HL-60 (cell line): ENCODE measurements at places on chromosomes 3 and 15.

- no peak for DNase-seq
These were observed 85.0 kb downstream of the RAB11A start for GRCh38 chr15:65954289-65954741.

DNA sequence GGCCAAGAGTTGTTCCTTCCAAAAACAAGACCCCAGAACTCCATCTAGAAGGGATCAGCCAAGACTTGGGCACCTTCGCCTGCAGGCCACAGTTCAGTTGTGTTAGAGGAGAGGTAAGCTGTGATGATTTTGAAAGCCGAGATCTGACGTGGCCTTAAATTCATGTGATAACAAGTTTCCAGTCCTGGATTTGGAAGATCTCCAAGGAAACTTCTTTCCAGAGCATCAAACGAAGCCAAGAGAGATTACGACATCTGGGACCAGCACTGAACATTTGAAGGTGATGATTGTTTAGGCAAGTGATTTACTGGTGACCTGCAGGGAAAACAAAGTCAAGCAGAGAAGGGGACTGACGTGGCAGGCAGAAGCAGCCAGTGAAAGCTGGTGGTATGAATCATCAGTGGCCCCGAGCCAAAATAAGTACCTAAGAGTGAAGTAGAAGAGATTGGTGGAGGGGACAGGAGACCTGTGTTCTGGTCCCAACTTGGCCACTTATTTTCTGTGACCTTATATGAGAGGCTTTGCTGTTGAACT is 339.0 kb upstream of the PROK2 start:
- DNase-seq = no peak

DNA sequence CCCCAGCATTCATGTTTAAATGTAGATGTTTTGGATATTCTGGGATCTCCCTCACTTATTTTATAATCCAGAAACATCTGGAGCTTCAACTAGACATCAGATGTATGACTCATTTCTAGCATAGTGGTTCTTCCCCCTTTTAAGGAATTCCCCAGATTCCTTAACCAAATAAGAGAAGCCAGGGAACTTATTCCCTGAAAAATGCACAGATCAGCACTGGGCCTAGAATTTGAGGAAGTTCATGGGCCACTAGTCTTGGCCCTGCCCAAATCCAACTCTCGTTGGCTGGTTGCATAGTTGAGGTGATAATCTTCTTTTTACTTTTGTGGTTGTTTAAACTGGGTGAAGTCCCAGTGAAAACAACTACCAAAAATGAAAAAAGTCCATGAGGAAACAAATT is 20.4 kb downstream of the RARRES1 start:
- DNase-seq = no peak

GRCh38 chr15:40103864-40104271 is 4.8 kb downstream of the BMF start:
- DNase-seq = no peak

DNA sequence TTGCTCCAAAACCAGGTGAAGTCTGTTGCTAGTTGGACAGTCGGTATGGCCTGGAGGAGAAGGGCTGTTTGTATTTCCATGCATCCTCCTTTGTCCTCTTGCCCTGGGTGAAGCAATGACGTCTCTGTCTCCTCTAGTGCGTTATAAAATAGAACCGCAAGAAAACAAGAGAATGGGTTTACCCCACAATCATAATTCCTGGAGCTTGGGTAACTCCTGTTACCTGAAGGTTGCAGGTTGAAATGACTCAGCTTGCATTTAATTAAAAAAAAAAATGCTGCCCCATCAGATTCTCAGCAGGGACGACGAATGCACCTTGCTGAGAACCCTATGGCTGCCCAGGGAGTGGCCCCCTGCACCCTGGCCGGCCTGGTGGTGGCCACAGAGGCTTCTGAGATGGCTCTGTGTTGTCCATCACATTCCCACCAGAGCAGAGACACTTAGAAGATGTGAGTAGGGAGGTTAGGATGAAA is 228.2 kb upstream of the BHLHE40 start:
- DNase-seq = no peak

GRCh38 chr3:120370463-120370862 is 21.3 kb upstream of the LRRC58 start:
- no peak for DNase-seq

DNA sequence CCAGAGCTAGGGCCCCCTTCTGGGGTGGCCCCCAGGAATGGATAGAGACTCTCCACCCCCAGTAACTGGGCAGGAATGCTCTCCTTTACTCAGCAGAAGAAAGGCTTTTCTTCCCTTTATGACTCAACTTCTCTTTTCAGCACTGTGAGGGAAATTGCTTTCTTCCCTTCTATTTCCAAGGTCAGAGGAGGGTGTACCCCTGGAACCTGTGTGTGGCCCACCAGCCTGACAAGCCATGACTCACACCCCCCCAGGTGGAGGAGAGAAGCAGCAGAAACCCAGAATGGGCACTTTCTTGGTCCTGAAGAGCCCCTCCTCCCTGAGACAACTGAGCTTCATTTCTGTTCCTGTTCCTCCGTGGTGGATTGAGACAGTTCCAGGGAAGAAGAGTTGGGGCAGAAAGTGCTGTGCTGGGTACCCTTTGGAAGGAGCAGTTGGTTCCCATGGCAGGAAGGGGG is 2.7 kb upstream of the ANKRD63 start:
- no peak for DNase-seq

DNA sequence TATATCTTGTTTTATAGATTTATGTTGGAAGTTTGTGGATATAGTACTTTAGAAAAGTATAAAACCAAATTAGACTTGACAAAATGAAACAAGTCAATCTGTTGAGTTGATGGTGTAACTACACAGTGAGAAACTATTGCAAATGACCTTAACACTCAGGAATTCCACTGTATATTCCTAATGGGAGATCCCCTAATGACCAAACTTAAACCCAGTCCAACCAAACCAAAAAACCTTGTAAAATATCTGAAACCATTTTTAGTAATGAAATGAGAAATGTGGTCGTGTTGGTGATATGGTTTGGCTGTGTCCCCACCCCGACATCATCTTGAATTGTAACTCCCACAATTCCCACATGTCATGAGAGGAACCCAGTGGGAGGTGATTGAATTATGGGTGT is 31.9 kb upstream of the ATP13A3 start:
- no peak for DNase-seq

- no peak for DNase-seq
These were observed 510.3 kb downstream of the EPHA3 start for GRCh38 chr3:89617706-89618105.

DNA sequence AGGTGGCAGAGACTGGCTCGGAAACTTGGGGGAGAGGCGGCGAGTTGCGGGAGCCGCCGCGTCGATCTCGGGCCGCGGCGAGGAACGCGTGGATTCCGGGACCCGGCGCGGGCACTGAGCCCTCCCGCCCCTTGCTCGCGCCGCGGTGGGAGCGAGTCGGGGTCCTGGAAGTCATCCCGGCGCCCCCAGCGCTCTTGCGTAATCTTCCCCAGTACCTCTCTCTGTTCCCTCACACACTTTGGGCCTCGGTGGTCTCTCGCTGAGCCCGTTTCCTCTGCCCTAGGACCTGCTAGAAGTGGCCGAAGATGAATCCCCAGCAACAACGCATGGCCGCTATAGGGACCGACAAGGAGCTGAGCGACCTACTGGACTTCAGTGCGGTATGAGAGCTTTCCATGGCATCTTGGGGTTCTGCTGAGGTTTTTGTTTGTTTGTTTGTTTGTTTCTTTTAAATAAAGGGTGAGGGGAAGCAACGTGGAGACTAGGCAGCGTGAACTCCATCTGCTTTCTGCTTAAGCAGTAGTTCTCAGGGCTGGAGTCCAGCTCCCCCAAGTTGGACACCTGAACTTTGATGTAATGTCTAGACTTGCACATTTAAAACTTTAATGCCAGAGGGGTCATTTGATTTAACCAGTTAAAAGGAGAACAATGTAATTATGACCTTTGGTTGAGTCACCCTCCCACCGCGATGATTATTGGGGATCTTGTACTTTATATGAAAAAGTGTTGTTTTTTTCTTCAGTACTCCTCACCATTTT is 1.3 kb downstream of the TCF12 start:
- no peak for DNase-seq

- no peak for DNase-seq
These were observed 57.3 kb downstream of the ROBO2 start for GRCh38 chr3:77096966-77097890.

GRCh38 chr3:114068336-114068735 is 11.8 kb downstream of the QTRT2 start:
- DNase-seq = no peak

GRCh38 chr3:43691120-43691995 is 620 bp downstream of the ABHD5 start:
- no peak for DNase-seq

GRCh38 chr15:91302588-91303439 is 202.8 kb downstream of the SV2B start:
- DNase-seq = peak; percentile 56

DNA sequence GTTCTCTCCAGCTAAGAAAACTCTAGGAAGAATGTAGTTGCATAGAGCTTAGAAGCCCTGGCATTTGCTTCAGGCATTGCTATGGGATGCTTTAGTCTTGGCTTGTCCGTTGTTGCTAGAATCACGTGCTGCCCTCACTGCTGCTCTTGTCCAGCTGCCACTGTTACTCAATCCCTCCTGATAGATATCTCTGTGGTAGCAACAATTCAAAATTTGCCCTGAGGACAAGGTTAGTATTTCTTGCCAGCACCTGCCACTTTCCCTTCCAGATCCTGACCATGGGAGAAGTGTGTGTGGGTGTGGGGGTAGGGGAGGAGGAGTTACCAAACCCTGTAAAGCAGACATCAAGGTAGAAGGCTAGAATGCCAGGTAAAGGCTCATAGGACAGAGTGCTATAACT is 113.8 kb downstream of the PPM1L start:
- DNase-seq = no peak

GRCh38 chr3:188207941-188208515 is 54.1 kb downstream of the LPP start:
- DNase-seq = no peak

- no peak for DNase-seq
These were observed 145.2 kb downstream of the VGLL3 start for GRCh38 chr3:86845726-86846125.

DNA sequence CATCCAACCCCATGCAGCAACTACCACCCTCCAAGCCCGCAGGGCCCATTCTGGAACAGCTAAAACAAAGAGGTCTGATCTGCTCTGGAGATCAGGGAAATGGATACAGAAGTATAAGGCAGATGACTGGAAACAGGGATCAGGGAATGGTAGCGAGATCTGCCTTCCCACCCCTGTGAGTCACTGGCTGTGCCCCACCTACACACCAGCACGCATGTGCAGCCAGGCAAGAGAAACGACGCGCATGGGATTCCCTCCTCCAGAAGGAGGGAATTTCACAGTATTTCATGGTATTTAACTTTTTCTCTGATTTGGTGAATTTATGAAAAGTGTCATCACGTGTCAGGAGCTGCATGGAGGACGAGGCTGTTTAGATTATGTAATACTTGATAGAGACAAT is 116.7 kb downstream of the ARRDC4 start:
- no peak for DNase-seq

- no peak for DNase-seq
These were observed 52.3 kb upstream of the UTS2B start for GRCh38 chr3:191382661-191383060.

DNA sequence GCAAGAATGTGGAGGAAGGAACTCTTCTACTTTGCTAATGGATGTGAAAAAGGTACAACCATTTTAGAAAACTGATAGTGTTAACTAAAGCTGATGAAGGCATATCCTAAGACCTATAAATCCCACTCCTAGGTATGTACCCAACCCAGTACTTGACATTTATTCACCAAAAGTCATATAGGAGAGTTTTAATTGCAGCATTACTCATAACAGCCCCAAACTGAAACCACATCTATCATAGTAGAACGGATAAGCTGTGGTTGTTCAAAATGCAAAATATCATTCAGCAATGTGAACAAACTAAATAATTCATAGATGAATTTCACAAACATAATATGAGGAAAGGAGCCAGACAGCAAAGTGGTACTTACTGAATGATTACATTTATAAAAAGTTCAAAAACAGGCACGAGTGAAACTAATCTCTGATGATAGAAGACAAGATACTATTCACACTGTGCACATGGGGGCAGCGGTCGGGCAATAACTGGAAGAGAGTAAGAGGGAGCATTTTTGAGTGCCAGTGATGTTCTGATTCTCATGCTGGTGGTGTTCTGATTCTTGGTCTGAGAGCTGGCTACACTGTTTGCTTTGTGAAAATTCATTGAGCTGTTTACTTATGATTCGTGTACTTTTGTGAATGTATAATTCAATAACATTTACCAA is 34.3 kb downstream of the GOLIM4 start:
- DNase-seq = no peak

DNA sequence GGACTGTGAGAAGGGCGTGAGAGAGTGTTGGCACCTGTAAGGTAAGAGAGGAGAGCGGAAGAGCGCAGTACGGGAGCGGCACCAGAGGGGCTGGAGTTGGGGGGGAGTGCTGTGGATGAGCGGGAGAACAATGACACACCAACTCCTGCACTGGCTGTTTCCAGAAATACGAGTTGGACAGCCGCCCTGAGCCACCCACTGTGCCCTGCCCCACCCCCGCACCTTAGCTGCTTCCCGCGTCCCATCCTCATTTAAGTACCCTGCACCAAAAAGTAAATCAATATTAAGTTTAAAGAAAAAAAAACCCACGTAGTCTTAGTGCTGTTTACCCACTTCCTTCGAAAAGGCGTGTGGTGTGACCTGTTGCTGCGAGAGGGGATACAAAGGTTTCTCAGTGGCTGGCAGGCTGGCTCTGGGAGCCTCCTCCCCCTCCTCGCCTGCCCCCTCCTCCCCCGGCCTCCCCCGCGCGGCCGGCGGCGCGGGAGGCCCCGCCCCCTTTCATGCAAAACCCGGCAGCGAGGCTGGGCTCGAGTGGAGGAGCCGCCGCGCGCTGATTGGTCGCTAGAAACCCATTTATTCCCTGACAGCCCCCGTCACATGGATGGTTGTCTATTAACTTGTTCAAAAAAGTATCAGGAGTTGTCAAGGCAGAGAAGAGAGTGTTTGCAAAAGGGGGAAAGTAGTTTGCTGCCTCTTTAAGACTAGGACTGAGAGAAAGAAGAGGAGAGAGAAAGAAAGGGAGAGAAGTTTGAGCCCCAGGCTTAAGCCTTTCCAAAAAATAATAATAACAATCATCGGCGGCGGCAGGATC is at the start of gene SOX2:
Gene SOX2 (plus strand): TSS at position 601 of the 811 bp plus-strand sequence. CDS start 436 bp downstream, outside the sequence.
- no peak for DNase-seq

DNA sequence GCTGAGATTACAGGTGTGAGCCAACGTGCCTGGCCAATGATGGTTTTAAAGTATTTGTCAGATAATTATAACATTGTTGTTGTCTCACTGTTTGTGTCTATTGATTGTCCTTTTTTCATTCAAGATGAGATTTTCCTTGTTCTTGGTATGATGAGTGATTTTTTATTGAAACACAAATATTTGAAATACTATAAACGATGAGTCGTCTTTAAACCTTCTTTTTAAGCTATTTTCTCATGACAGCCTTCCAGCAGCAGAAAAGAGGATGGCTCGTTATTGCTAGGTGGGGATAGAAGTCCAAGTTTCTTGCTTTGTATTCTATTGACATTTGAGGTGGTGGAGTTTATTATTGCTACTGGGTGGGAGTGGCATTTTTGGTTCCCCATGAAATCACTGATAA is 61.7 kb upstream of the MDFIC2 start:
- no peak for DNase-seq
